ENCODE measurements at places on chromosomes 12 and 14. TPM values are rescaled to one million over a fixed set of nuclear protein-coding genes. Genes with fewer than 3 reads are reported as not detected.
A peak's percentile ranks its signal among the peaks of the same experiment; 100 is the strongest.

DNA sequence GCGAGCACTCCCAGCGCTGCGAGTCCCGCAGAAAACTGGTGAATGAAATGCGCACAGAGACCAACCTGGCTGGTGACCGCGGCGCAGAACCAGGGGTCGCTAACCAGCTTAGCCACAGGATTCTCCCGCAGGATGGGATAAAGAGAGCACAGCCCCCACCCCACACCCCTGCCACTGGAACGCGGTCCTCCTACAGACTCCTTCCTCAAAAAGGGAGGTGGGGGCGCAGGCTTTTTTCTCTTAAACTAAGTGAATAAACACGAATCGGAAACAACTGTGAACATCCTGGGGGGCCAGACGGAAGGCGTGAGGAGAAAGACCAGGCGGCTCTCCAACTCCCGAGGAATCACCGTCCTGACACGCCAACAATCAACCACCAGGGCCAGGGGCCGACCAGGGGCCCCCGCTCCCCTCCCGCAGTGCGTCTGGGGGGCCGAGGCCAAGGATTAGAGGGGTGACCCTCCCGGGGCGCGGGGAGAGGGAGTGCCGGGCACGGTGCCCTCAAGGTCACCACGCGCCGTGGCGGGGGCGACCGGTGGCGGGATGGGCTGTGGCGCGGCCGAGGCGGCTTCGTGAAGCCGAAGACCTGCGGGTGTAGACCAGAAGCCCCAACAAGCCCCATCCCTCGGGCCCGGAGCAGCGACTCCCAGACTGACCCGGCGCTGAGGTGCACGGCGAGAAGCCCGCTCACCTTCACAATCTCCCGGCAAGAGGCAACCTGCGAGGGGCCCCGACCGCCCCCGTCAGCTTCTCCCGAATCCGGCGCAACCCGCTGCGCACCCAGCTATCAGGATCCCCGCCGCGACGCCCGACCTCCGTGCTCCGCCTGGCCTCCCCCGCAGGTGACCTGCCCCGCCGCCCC lies 704 bp downstream of the ATP2B1 start:
- peak; percentile 21 for DNase-seq

INHBC gene
- not detected for total RNA-seq

DNA sequence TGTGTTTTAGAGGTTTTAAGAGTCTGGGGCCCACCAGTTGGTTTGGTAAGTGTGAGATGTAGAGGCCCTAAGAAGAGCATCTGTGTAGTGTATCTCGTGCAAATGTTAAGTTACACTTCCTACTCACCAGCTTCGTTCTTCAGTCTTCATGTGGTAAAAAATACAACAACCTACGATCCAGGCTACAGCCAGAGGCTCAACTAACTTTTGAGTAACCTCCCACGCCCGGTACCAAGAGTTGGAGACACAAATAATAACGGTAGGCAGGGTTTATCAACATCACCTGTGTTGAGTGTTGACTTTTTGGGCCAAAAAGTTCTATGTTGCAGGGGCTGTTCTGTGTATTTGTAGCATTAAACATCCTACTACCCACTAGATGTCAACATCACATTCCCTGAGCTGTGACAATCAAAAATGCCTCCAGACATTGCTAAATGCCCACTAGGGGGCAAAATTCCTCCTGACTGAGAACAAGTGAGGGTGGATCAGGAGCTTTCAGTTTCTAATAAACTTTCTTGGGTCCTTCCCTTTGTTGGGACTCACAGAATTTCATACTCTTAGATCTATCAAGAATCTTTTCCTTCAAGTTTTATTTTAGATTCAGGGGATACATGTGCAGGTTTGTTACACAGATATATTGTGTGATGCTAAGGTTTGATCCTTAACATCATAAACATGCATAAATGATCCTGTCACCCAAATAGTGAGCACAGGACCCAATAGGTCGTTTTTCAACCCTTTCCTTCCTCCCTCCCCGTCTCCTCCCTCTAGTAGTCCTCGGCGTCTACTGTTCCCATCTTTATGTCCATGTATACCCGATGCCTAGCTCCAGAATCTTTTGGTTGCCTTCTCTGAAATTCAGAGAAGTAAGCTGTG lies 94.7 kb downstream of the SLC2A13 start:
- DNase-seq = peak; percentile 76

DNA sequence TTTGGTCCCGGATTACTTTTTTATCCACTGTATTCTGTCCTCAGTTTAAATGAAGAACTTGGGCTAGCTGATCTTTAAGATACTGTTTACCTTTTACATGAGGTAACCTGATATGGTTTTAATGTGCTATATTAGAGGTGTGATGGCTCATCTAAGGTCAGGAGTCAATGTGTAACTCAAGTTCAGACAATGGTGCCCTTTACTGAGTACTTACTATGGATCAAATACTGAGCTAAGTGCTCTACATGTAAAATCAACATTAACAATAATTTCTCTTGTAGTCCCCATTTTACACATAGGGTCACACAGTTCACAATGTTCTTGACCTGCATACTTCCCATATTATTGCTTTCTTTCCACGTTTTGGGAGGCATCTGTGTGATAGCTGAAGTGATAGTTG lies 79.2 kb downstream of the CEP83 start:
- DNase-seq = peak; percentile 5

- DNase-seq = no peak
Measured at GRCh38 chr12:2324387-2324786, 271.6 kb downstream of the CACNA1C start.

All from PC-3 (cell line).